NCI-H1436 (cell line): ENCODE measurements at places on chromosomes 13 and 19.

DNA sequence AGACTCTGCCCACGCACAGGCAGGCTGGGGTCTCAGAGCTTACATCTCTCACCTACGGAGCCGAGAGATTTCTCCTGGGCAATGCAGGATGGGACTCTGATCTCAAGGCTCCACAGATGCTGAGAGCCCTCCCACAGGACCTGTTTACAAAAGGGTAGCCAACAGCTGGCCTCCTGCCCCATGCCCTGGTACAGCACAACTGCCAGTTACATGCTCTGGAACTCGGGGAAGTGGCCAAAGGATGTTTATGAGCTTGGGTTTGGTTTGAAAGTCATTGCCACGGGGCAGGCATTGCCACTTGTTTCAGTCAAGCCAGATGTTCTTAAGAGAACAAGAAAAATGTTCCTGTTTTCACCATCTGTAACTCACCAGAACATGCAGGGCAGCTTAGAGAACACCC, 3.5 kb downstream of the DHRS12 start:
- no peak for DNase-seq

DNA sequence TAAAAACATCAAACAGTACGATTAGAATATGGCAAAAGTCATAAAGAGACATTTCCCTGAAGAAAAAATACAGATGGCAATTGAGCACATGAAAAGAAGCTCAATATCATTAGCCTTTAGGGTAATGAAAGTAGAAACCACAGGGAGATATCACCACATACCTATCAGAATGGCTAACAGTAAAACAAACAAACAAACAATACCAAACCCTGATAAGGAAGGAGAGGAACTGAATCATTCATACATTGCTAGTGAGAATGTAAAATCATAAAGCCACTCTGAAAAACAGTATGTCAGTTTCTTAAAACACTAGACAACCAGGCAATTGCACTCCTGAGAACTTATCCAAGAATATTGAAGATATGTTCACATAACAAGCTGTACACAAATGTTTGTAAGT, 1342.5 kb upstream of the SLC10A2 start:
- DNase-seq, result no peak

DNA sequence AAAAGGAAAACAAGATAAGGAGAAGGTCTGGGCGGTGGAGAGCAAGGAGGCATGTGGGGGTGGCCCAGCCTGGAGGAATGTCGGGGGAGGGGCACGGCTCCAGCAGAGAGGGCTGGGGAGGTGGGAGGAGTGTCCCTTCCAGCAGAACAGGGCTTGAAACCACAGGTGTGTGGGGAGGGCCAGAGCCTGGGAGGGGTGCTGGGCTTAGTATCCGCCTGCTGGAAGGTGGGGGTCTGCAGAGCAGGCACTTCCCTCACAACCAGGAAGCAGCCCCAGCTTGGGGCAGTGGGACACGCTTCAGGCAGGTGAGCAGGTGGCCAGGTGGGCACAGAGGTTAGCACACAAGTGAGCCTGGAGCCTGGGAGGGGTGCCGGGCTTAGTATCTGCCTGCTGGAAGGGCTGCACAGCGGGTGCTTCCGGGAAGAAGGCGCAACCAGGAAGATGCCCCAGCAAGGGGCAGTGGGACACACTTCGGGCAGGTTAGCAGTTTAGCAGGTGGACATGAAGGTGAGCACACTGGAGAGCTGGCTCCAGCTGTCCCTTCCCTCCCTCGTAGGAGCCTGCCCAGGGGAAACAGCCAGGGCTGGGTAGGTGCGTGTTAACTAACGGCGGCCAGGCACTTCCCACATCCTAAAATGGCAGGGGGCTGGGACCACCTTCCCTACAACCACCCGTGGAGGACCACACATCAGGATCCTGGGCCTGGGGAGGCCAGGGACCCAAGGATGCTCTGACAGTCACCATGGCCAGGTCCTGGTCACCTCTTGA, 3.0 kb downstream of the GAS6 start:
- DNase-seq, result no peak

DNA sequence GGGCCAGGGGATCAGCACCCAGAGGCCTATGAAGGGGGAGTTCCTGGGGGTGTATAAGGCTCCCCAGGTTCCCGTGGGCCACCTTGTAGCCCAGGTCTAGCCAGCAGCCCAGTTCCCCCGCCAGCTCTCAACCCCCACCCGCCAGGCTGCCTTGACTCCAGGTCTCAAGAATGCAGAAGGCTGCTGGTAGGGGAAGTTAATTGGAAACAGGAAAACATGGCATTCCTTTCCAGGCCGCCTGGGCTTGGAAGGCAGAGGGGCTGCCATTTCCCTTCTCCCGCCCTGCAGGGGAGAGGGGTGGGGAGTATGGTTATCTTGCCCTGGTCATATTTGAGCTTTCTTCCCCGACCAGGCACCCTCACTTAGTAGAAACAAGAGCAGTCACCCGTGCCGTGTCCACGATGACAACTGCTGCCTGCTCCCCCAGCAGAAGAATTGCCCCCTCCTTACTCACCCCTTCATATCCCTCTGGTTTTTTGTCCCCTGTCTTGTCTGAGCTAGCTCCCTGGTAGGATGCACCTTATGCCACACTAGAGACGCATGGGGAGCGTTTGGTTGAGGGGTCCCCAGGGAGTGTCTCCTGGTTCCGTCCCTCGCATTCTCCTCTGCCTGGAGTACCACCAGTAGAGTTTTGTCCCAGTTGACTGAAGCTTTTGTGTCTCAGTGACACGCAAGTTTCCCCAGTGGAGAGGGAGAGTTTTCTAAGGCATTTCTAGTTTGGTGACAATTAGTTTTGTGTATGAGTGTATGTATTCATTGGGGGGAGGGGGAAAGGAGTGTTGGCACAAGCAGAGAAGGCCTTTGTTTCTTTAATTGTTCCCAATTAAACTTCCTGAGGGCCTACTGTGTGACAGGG, 4.5 kb downstream of the BICRA start:
- peak; percentile 40 for DNase-seq
